ENCODE measurements at places on chromosomes 5 and 9.

DNA sequence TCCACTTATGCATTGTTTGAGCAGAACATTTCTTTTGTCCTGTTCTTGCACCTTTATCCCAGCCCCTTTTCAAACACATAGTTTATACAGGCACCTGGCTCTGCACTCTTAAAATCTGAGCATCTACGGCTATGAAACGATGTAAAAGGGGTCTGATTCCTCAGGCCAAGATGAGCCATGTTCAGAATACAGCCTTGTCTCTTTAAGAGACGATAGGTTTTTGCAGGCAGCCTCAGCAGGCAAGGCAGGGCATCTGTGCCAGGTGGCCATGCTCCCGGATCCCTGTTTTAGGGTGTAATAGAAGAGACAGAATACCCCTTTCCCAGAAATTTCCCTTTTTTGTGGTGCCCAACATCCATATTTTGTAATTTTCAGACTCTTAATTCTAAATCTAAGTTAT lies 89.1 kb upstream of the NFIB start:
- peak; percentile 78 for DNase-seq

DNA sequence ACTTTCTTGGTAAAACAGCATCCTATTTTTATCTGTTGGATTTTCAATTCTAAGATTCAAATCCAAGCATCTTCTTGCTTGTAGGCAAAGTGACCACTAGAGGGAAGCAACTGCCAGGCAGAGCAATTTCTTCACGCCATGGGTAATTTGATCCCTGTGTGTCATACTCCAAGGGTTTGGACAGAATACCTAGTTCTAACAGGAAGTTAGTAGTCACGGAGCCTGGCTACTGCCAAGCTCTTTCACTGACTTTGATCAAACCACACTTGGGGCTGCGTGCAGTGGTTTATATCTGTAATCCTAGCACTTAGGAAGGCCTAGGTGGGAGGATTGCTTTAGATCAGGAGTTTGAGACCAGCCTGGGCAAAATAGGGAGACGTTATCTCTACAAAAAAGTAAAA lies 473.6 kb upstream of the TNC start:
- no peak for DNase-seq

- DNase-seq, result no peak
Measured at GRCh38 chr5:111254613-111255012, 30.4 kb downstream of the CAMK4 start.

- no peak for DNase-seq
Measured at GRCh38 chr5:36494841-36495601, 111.4 kb upstream of the SLC1A3 start.

- no peak for DNase-seq
Measured at GRCh38 chr5:110879675-110880074, 140.9 kb downstream of the SLC25A46 start.

GRCh38 chr9:112162621-112163413 lies 12.3 kb downstream of the SUSD1 start:
- DNase-seq, result no peak

All from dorsolateral prefrontal cortex (tissue), 122 donors.